Testis (tissue), 5 donors: ENCODE measurements at places on chromosomes 3 and 15. TPM values are rescaled to one million over a fixed set of nuclear protein-coding genes. Genes with fewer than 3 reads are reported as not detected.

- no peaks in the 10 kb centered on the region for H3K27me3 ChIP-seq
- H3K4me1 ChIP-seq: no peaks in the 10 kb centered on the region
- no peak overlapping the region for H3K27ac ChIP-seq
Measured at GRCh38 chr3:64379221-64379620, 154.0 kb upstream of the PRICKLE2 start.

- no peak overlapping the region for H3K4me3 ChIP-seq
- no peaks in the 10 kb centered on the region for H3K36me3 ChIP-seq
- H3K27me3 ChIP-seq: no peaks in the 10 kb centered on the region
Measured at GRCh38 chr15:60667190-60667868, 188.4 kb upstream of the ICE2 start.

- H3K27me3 ChIP-seq: no peaks in the 10 kb centered on the region
- no peak for DNase-seq
- H3K4me3 ChIP-seq: no peak overlapping the region
- no peaks in the 10 kb centered on the region for H3K36me3 ChIP-seq
Measured at GRCh38 chr3:127141921-127142730, 50.8 kb upstream of the PRR23E start.

GRCh38 chr15:52171386-52171785 is 19.8 kb downstream of the GNB5 start:
- no peaks in the 10 kb centered on the region for H3K36me3 ChIP-seq
- DNase-seq: peak; percentile 28
- H3K4me1 ChIP-seq: peaks cover 12% of the 10 kb centered on the region
- no peaks in the 10 kb centered on the region for H3K27me3 ChIP-seq

DNA sequence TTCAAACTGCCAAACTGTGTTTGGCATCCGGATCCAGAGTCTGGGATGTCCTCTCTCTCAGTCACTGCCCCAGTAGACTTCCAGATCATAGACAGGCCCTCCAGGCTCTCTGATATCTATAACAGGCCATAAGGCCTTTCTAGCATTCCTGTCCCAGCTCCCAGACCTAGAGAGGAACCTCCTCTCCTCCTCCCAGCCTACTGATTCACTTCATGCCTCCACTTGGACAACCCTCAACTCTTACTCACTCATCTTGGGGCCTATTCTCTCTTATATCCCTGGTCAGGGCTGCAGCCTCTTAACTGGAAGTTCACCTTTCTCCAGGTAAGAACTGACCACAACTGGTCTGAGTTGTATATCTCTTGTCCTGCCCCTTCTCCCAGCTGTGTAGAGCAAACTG is 253.7 kb upstream of the TRIM42 start:
- no peak for DNase-seq
- no peak overlapping the region for H3K4me3 ChIP-seq
- H3K27me3 ChIP-seq: no peaks in the 10 kb centered on the region
- no peaks in the 10 kb centered on the region for H3K36me3 ChIP-seq

- no peaks in the 10 kb centered on the region for H3K4me1 ChIP-seq
- H3K4me3 ChIP-seq: no peak overlapping the region
- H3K27me3 ChIP-seq: no peaks in the 10 kb centered on the region
- H3K36me3 ChIP-seq: no peaks in the 10 kb centered on the region
- no peak overlapping the region for H3K27ac ChIP-seq
- no peak for DNase-seq
Measured at GRCh38 chr3:88816445-88816844, 291.0 kb upstream of the EPHA3 start.

- H3K36me3 ChIP-seq: no peaks in the 10 kb centered on the region
- H3K27ac ChIP-seq: peak overlapping the region; percentile 28
- H3K27me3 ChIP-seq: no peaks in the 10 kb centered on the region
- H3K4me1 ChIP-seq: peaks cover 21% of the 10 kb centered on the region
- peak overlapping the region; percentile 49 for H3K4me3 ChIP-seq
Measured at GRCh38 chr15:28096670-28097431, 2.3 kb downstream of the OCA2 start.

DNA sequence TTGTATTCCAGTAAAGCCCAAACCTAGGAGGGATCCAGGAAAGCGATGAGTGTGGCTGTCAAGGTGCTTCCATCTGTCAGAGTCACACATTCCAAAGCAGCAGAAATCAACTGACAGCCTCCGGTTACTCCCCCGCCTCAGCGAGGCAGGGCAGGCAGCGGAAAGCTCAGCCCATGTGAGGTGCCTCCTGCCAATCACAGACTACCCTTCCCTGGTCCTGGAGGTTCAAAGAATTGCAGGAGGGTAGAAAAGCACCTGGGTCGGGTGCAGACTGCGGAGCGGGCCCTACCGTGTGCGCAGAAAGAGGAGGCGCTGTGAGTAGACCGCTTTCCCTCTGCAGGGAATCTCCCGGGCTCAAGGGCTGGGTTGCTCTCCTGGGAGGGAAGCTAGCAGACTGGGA is at the start of gene UPK1B:
TSS of gene UPK1B (plus strand) at position 274 of the 400 bp plus-strand sequence. CDS start 13,144 bp downstream, outside the sequence.
- no peaks in the 10 kb centered on the region for H3K4me1 ChIP-seq
- no peaks in the 10 kb centered on the region for H3K27me3 ChIP-seq
- H3K36me3 ChIP-seq: no peaks in the 10 kb centered on the region
- DNase-seq: no peak
- H3K27ac ChIP-seq: no peak within 1 kb of the TSS

- no peaks in the 10 kb centered on the region for H3K36me3 ChIP-seq
- no peak overlapping the region for H3K4me3 ChIP-seq
- no peaks in the 10 kb centered on the region for H3K27me3 ChIP-seq
- H3K27ac ChIP-seq: no peak overlapping the region
Measured at GRCh38 chr3:26350853-26351252, 271.7 kb upstream of the LRRC3B start.

DNA sequence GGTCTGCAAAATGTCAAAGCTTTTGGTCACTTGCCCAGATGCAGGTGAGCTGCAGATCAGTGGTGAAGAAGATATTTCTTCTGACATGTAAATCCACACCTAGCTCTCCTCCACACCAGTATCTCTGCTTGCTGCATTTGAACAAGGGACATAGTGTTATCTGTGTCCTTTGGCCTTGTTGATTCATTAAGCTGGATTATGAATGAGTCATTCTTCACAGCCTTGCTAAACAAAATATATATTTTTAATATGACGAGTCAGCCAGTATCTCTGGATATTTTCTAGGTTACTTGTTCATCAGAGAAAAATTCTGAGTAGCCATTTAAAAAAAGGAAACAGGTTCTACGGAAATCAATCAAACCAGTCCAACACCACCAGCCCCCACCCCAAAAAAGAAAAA is 190.6 kb upstream of the ADAMTS9 start:
- H3K4me3 ChIP-seq: no peak overlapping the region
- no peaks in the 10 kb centered on the region for H3K4me1 ChIP-seq
- H3K36me3 ChIP-seq: no peaks in the 10 kb centered on the region

DNA sequence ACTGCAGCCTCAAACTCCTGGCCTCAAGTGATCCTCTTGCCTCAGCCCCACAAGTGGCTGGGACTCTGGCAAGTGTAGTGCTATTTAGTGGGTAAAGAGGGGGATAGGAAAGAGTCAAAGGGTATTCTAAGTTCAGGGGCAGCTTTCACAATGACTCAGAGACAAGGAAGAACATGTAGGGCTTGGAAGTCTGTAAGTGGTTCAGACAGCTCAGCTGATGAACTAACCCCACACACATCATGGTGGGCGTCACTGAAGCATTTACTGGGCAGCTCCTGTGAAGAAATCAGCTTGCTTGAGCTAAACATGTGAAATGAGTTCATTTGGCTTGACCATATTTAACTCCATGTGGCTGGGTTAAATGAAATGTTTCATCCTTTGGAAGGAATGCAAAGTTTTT is 34.6 kb upstream of the THSD4 start:
- DNase-seq: no peak
- peaks cover 8% of the 10 kb centered on the region for H3K4me1 ChIP-seq
- no peaks in the 10 kb centered on the region for H3K27me3 ChIP-seq
- H3K36me3 ChIP-seq: no peaks in the 10 kb centered on the region
- no peak overlapping the region for H3K27ac ChIP-seq

DNA sequence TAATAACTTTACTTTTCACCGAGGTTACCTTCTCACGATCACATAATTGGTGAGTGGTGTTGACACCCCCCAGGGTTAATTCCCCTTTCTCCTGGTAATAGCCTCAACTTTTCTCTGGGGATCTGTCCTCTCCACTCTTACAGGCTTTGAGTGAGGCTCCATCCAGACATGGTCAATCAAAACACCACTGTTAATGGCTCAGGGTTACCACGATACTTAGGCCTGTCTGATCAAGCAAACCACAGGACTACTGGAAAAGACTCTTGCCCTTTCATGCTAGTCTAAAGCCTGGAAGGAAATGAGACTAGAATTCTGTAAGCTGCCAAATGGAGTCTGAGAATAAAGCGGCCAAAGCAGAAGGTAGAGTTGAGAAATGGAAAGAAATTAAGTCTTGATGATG is 56.5 kb upstream of the STT3B start:
- DNase-seq: no peak
- no peak overlapping the region for H3K27ac ChIP-seq
- no peak overlapping the region for H3K4me3 ChIP-seq
- no peaks in the 10 kb centered on the region for H3K4me1 ChIP-seq
- no peaks in the 10 kb centered on the region for H3K27me3 ChIP-seq

DNA sequence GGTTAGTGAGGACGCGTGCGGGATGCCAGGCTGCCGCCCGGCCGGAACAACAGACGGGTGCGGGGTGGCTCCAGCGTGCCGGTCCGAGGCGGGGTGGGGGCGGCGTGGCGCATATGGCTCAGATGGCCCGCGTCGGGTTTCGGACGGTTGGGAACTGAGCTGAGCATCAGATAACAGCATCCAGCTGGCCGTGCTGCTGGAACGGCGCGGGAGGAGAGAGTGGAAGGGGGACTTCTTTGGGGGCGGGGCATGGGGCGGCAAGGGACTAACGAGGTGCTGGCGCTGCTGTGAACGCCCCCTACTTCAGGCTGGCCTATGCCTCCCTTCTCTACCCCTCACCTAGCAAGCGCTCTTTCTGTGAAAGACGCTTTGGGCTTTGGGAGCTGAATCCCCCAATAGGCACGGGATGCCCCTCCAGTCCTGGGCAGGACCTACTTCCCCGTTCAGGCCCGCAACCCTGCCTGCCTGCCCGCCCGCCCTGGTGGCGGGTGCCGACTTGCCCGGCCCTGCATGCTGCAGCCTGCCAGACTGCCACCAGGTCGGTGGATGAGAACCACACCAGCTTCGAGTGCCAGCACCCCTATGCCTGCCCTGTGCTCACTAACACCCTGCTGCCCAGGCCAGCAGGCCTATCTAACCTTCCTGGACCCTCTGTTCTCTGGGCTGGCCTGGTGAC is 542 bp downstream of the INKA1 start:
- H3K27ac ChIP-seq: peak overlapping the region; percentile 83
- no peaks in the 10 kb centered on the region for H3K27me3 ChIP-seq
- peaks cover 33% of the 10 kb centered on the region for H3K4me1 ChIP-seq
- peak overlapping the region; percentile 92 for H3K4me3 ChIP-seq
- no peak for DNase-seq

DNA sequence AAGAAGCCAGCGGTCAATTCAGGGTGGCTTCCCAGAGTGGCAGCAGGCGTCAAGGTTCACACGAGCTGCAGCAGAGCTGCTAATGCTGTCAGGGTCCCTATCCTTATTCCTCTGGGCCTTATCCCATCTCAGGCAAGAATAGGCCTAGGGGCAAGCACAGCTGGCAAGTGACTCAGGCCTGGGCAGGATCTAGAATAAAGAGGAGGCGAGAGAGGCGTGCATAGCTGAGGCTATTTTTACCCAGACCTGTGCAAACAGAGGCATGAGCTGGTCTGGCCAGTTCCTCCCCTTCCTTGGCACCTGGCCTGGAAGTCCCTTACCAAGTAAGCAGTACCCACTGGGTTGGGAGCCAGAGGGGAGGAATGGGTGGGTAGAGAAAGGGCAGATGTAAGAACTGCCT is 12.2 kb upstream of the VIPR1 start:
- H3K27me3 ChIP-seq: no peaks in the 10 kb centered on the region
- no peak for DNase-seq
- no peaks in the 10 kb centered on the region for H3K36me3 ChIP-seq
- no peak overlapping the region for H3K27ac ChIP-seq
- no peaks in the 10 kb centered on the region for H3K4me1 ChIP-seq
- H3K4me3 ChIP-seq: no peak overlapping the region

DNA sequence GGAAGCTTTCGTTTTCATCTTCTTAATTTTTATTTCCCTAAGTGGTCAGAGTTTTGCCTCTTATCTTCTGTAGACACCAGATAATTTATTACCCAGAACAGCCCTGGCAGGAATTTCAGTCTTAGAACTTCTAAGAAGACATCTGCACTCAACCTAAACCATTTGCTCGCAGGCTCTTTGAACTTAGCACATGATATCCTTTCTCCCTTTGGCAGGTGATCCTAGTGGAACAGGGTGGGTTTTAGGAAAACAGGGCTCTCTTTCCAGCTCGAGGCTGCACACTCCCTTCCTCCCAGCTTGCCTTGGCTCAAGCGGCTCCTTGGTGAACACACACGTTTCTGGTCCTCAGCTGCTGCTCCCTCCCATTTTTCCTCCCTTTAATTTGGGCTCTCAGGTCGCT is 116.5 kb downstream of the THSD4 start:
- H3K4me3 ChIP-seq: no peak overlapping the region
- peak; percentile 43 for DNase-seq
- no peaks in the 10 kb centered on the region for H3K4me1 ChIP-seq
- no peak overlapping the region for H3K27ac ChIP-seq
- H3K27me3 ChIP-seq: no peaks in the 10 kb centered on the region

DNA sequence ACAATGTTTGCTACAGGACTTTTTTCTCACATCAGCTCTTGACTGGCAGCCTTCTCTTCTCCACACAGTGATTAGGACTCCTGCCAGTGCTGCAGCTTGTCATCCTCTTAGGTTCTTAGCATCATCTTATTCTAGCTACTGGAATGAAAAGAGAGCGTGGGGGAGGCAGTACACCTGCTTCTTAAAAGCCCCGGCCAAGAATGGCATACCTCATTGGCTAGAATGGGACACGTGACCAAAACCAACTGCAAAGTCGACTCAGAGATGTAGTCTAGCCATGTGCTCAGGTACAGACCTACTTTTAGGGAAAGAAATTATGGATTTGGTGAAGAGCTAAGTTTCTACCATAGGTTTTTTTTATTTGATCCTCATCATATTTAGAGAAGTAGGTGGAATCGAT is 44.1 kb downstream of the RARB start:
- H3K4me1 ChIP-seq: no peaks in the 10 kb centered on the region
- peak; percentile 43 for DNase-seq
- H3K27me3 ChIP-seq: no peaks in the 10 kb centered on the region
- H3K36me3 ChIP-seq: no peaks in the 10 kb centered on the region

- no peak for DNase-seq
- no peaks in the 10 kb centered on the region for H3K27me3 ChIP-seq
- no peak overlapping the region for H3K27ac ChIP-seq
- no peaks in the 10 kb centered on the region for H3K4me1 ChIP-seq
- no peak overlapping the region for H3K4me3 ChIP-seq
Measured at GRCh38 chr3:160444411-160444810, 5.2 kb downstream of the TRIM59 start.

- H3K27ac ChIP-seq: no peak overlapping the region
- H3K4me3 ChIP-seq: no peak overlapping the region
- DNase-seq: no peak
Measured at GRCh38 chr3:187978433-187979011, 175.4 kb upstream of the LPP start.

Gene LRRC34
- total RNA-seq: 9.4 TPM

Gene GHSR
- total RNA-seq: 0.31 TPM

Gene TMEM207
- 1.6 TPM for total RNA-seq

Gene KCNMB2
- total RNA-seq: not detected

Gene STX19
- total RNA-seq: not detected

Gene CD86
- 4.5 TPM for total RNA-seq

Gene KLHL40
- total RNA-seq: 0.62 TPM
